ENCODE measurements at places on chromosomes 2 and 18.

DNA sequence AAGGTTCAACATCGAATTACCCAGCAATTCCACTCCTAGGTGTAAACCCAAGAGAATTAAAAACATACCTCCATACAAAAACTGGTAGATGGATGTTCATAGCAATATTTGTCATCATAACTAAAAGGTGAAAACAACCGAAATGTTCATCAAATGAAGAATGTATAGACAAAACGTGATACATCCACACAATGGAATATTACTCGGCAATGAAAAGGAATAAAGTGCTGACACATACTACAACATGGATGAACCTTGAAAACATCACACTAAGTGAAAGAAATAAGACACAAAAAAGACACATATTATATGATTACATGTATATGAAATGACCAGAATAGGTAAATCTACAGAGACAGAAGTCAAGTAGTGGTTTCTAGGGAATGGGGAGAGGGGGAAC is 20.6 kb upstream of the CHMP1B start:
- no peak for DNase-seq

DNA sequence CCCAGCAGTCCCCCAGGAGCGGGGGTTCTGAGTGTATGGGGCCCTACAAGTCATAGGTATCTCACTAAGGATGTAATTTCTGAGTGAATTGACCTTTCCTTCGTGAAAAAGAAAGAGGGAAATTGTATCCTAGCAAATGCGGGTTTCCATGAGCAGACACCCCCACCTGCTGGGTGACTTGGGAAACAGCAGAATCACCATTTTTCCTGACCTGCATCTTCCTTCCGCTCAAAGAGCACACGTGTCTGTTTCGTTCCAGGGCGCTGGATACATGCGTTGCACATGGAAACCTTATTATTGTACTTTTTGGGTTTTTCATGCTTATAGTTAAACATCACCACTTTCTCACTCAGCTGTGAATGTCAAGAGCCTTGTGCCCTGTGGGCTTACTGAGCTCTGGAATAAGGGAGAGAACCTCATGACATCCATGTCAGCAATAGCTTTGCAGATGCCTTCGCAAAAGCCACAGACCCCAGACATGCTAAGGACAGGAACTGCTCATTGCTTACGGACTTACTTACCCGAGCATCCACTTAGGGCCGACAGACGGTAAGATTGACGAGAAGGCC is 132.8 kb downstream of the TPO start:
- DNase-seq: no peak

DNA sequence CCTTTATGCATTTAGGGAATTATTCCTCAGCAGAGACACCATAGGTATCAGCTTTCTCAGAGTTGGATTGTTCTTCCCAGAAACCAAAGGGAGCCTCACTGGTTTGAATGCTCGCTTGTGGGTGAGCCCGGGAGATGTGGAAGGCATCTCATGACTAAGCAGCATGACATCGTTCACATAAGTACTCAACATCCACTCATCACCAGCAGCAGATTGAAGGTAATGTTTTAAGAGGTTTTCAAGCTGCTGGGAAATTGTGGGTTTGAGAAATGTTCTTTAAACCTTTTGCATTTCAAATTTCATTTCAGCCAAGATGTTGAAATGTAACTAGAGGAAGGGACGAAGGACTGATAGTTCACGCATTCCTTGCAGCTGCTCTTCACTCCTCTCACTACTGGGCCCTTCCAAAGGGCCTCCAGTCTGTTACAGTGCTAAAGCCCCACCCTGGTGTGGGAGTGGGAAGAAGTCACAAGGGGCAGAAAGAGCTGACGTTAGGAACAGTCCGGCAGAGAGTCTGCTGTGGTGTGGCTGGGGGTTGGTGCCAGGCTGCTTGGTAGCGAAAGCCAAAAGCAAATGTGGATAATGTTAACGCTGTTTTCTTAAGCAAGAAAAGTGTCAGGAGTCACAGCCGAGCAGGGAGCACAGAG is 324.5 kb upstream of the EPHA4 start:
- no peak for DNase-seq

- no peak for DNase-seq
Observed at GRCh38 chr2:9378433-9379390, 44.6 kb downstream of the ITGB1BP1 start.

DNA sequence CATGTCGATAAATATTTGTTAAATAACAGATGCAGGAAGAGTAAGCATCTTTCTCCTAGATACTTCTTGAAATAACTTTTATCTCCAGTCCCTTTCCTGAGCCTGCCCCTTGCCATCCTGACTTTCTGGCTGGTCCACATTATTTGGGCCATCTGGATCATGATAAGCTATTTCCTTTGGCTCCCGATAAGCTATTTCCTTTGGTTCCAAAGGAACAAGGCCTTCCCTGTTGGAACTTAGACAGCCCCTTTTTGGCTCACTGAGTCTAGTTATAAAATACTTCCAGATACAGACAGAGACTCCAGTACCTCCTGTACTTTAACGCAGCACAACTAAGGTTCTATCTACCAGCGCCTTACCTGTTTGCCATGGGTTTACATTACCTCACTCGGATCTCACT is 205.3 kb upstream of the CCDC150 start:
- DNase-seq: no peak

DNA sequence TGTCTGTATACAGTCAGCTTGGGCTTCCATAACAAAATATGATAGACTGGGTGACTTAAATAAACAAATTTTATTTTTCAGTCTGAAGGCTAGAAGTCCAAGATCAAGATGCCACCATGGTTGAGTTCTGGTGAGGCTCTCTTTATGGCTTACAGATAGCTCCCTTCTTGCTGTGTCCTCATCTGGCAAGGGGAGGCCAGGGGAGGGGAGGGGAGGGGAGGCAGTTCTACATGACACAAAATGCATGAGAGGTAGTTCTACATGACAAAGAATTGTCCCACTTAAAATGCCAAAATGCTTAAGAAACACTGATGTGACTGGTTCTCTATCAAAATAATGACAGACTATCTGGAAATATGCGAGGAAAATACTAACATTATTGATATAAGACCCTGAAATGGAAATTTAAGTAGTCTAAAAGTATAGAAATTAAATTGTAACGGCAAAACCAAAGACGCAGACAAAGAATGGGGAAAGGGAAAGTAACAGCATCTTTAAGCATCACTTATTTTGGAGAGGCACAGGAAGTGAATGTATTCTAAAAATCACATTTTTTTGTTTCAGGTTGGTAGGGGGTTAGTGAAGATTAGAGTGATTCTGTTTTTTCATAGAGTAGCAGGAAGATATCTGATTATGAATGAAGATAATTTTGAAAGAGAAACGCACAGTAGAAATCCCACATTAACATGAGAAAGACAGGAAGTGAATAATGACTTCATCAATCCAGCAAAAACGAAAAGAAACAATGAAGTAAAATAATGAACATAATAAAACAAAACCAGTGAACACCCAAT is 131.4 kb downstream of the STRN start:
- DNase-seq: no peak

- no peak for DNase-seq
Observed at GRCh38 chr2:160753331-160753654, 259.7 kb upstream of the RBMS1 start.

DNA sequence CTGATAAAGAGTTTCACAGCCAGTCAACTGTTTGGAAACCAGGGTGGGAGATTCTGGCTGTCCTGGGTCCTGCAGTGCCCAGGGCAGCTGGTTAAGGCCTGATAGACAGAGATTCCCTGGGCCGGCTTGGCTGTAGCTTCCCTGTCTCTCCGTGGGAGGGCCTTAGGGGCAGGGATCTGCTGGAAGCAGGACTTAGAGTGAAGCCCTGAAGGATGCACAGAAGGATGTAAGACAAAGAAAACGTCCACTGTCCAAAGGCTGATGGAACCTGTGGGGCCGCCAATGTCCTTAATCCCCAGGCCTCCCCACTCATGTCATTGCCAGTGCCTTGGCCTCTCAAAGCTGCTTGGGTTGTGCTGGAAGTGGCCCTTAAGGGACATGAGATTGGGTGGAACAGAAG is 33.0 kb downstream of the MROH2A start:
- no peak for DNase-seq

- DNase-seq: no peak
Observed at GRCh38 chr2:7333189-7333765, 416.1 kb downstream of the RNF144A start.

DNA sequence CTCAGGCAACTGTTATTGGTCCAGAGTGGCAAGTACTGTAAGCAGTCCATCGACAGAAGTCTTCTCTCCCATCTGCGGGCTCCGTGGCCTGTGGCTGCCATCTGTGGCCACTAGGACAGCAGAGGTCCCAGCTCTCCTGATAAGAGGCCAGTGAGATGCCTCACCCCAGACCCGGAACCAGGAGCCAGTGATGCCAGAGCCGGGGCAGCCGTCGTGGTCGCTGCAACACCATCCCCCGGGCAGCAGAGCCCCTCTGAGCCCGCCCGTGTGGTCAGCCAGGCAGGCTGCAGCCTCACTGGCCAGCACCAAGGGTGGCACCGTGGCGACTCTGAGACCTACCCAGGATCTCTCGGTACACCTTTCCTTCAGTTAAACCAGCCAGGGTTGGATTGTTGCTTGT is 8.7 kb downstream of the GPR148 start:
- DNase-seq: no peak

DNA sequence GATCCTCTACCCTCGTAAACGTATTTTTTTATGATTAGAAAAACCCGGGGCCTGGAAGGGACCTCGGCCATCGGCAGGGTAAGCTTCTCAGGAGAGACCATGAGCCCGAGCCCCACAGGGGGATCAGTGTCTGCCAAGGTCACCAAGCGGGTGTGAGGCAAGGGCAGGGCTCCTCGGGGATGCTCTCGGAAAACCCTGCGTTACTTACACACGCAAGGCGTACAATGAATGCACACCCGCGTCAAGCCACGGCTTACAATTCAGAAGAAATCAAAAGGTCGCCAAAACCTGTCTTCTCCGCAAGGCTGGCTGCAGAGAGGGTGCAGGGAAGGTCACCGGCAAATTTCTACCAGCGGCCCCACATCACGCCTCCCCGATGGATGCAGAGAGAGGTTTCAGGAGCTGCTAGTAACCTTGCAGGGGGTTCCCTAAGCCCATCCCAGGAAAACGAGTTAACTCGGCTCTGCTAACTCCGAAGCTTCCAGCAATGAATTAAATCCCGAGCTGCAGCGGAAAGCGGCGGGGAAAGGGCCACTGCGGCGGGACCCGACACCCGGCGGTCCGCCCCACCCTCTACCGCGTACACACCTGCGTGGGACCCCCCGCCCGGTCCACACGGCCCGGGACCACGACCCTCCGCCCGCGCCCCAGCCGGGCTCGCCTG is 638 bp downstream of the ST3GAL5 start:
- DNase-seq: no peak

DNA sequence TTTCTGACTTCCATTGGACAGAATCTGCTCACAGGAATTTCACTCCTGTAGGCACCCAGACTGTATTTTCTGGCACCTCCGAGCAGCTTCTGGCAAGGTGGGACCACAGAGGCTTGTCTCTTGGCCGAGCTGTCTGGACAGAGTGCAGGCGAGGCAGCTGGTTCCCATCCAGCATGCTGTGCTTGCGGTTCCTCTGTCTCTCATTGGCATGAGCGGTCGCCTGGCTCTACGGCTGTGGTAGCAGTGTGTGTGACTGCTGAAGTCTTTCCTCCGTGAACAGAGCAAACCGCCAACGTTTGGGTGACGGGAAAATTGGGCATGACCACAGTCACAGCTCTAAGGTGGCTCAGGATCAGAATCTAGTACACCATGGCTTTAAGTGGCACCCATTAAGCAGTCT is 411.7 kb upstream of the NETO1 start:
- no peak for DNase-seq

All from RWPE2 (cell line).